Karpas-422 (cell line): ENCODE measurements at places on chromosomes 4 and X.

DNA sequence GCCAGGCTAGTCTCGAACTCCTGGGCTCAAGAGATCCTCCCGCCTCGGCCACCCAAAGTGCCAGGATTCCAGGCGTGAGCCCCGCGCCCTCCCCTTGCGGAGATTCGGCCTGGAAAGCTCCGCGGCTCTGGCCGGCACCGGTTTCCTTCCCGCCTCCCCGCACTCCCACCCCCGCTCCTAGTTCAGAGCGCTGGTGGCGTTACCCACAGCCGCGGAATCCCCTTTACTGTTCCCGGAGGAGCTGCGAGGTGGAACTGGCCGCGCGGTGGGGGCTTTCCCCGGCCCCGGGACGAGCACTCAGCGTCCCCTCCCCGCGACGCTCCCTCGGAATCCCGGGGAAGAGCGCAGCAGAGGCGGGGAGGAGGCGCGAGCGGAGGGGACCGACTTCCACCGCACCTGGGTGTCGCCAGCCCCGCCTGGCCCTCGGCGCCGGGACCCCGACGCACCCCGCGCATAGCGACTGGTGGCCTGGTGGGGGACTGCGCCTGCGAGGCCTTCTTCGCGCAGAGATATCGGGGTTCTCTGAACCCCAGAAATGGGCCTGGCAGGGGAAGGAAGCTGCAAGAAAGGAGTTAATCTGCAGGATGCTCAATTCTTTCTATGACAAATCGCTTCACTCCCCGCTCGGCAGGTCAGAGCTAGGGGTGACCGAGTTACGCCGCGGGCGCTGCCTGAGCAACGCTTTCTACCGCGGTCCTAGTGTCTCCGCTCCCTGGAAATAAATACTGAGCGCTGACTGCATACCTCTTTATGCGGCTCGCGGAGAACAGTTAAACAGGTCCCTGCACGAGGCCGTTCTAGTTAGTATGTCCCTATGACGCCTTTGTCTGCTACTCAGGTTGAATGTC, 14.6 kb upstream of the SLC25A4 start:
- no peak for DNase-seq

DNA sequence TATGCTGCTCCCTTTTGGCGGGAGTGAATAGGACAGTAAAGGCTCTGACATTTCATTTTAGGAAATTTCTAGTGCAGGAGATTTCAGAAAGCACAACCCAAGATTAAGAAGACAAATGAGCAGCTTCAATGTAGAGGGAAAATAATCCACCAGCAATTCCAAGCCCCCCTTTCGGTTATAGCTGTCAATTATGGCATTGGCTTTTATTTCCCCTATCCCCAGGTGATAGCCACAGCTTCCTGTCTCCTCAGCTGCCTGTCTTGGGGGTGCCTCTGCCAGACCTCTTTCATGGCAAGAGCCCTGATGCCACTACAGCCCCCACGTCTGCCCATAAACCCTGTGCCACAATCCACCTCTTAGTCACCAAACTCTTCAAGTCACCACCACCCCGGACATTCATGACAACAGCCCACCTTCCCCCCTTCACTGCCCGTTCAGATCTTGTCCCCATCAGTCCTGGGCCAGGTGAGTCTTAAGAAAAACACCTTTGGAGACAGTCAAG, 48.4 kb upstream of the CLNK start:
- no peak for DNase-seq

- no peak for DNase-seq
Measured at GRCh38 chr4:130393231-130393630, 1297.3 kb downstream of the C4orf33 start.

DNA sequence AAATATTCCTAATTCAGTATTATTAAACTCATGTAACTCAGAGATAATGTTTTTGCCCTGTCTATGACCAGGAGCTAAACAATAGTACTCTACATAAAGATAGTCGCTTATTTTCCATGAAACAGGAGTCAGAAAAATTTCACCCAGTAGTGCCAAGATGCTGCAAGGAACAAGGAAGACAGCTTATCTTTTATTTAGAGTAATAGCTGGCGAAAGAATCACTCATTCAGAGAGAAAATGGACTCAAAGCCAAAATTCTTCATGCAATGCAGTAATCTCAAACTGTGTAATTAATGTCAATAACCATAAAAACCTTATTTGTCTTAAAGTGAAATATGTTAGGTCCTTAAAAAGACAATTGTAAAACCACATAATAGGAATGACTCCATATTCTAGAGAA, 477.8 kb downstream of the ANKRD50 start:
- no peak for DNase-seq

DNA sequence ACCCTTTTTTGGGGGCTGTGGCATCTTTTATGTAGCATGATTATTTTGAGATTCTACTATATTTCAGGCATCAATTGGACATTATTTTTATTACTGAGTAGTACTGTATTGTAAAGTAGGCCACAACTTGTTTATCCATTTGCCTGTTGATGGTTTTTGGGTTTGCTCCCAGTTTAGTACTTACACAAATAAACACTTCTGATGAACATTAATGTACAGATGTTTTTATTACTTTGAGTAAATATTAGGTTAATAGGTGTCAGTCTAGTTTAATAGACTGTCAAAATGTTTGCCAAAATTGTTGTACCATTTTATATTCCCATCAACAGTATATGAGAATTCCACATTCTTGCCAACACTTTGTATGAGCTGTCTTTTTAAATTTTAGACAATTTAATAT, 214.9 kb upstream of the MAD2L1 start:
- no peak for DNase-seq

- no peak for DNase-seq
Measured at GRCh38 chrX:56757327-56757726, 28.3 kb downstream of the NBDY start.

- no peak for DNase-seq
Measured at GRCh38 chr4:145042601-145043285, 55.3 kb downstream of the ANAPC10 start.

GRCh38 chr4:101025755-101026154, 321.6 kb downstream of the PPP3CA start:
- no peak for DNase-seq

GRCh38 chrX:13485167-13485566, 84.2 kb upstream of the EGFL6 start:
- DNase-seq = no peak
